ENCODE measurements at places on chromosomes 5 and 9.

DNA sequence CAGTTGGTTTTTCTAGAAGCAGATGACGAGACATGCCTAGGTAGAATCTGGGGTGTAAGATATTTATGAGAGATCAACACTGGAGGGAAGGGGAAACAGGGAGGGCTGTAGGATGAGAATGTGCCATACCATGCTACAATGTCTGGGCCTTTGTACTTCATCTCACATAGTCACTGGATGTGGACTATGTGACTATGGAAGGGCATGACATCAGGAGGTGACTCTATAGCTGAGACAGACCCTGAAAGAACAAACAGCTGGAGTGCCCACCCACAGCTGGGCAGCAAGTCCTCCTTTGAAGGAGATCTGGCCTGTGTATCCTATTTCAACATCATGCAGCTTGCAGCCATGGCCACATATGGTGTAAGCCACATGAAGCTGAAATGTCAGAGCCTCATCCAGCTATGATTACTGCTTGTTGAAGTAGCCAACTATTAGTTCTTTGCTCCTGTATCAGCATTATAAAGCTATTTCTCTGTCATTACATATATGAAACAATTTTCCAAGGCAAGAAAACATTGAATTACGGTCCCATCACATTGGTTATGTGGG lies 46.2 kb upstream of the KIF2A start:
- DNase-seq: no peak

GRCh38 chr5:62083661-62084060 lies 222.3 kb upstream of the KIF2A start:
- no peak for DNase-seq

DNA sequence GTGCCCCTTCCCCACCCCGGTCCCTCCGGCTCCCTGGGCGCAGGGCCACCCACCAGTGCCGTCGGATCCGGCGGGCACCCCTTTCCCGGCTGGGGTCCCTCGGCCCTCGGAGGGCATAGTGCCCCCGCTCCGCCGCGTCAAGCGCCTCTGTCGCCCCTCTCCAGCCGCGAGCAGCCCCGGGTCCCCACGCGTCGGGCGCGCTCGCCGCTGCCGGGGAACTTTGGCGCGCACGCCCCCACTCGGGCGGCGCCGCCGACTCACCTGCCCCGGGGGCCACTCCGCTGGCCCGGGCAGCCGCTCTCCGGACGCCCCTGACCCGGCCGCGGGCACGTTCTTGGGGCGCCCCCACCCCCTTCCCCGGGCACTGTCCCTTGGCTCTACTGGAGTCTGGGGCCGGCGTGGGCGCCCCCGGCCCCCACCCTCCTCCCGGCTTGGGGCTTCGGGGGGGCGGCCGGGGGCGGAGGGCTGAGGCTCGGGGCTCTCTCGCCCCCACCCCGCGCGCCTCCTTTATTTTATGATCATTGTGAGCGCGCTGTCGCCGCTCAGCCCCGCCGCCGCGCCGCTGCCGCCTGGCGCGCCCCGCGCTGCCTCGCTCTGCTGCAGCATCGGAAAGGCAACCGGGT lies 1.1 kb upstream of the FAM78A start:
- DNase-seq: no peak

DNA sequence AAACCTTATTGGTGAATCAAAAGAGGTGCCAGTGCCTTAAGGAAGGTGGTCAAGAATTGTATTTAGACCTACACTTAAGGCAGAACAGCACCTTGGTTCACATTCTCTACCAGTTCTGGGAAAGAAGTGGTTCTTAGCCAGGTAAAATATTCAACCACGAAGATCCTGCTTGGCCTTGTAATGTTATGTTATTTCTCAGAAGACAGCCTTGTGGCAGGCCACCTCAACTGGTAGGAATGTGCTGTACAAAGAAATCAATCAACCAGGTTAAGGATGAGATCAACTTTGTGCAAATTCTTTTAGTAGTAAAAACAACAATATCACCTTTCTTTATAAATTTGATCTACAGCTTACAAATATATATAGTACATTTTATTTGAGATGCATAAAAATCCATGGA lies 246.8 kb downstream of the ARRDC3 start:
- no peak for DNase-seq

DNA sequence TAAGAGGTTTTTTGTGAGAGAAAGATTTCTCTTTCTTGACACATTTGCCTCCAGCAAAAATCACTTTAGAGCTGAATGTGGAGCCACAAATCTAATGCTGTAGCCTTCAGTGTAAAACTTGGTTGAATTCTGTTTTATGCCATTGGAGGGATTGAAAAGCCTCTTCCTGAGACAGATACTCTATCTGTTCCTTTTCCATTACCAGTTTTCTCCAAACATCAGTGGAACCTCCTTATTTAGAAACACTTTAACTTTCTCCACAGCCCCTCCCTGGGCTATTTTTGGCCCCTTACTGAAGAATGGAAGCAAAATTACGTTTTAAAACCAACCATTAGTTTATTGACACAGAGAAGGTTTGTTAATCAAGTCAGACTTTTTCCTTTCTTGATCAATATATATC lies 155.3 kb downstream of the PJA2 start:
- DNase-seq: no peak

GRCh38 chr5:152689250-152689711 lies 284.2 kb upstream of the NMUR2 start:
- no peak for DNase-seq

GRCh38 chr9:20373263-20373662 lies 249.0 kb downstream of the MLLT3 start:
- DNase-seq: no peak

DNA sequence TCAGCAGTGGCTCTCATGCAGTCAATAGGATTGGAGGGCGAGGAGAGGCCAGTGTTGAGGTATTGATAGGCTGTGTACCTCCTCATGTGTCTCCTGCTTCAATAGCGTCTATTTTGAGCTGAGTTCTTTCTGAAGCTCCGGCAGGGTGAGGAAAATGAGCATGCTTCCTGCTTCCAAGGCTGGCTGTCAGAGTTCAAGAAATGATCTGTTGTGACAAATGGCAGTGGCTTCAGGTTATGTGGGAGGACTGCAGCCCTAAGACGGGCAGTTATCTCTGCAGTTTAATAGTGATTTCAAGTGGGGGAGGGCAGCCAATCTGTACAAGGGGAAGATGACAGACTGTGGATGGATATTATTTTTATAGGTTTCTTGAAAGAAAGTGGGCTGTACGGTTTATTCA lies 54.0 kb upstream of the CXCL14 start:
- DNase-seq: no peak

- no peak for DNase-seq
These were observed 160.2 kb downstream of the MED10 start for GRCh38 chr5:6218116-6218515.

GRCh38 chr9:304519-305185 lies 90.0 kb downstream of the DOCK8 start:
- no peak for DNase-seq

DNA sequence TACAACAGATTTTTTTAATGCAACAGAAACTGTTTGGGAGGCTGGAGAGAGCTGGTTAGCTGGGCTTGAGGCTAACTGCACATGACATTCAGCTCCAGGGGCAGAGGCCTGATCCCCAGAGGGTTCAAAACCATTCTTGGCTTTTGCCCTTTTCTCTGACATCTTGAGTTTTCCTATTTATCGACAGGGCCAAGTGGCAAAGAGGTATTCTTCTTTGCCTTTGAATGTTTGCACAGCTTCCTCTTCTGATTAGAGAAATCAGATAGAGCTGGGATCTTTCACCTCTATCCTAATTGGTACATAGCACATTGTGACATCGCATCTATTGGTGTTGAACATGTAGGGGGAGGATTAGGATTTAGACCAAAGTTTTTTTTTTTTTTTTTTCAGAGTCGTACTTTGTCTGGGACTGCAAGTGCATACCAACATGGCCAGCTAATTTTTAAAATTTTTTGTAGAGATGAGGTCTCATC lies 143.7 kb downstream of the ACTBL2 start:
- no peak for DNase-seq

DNA sequence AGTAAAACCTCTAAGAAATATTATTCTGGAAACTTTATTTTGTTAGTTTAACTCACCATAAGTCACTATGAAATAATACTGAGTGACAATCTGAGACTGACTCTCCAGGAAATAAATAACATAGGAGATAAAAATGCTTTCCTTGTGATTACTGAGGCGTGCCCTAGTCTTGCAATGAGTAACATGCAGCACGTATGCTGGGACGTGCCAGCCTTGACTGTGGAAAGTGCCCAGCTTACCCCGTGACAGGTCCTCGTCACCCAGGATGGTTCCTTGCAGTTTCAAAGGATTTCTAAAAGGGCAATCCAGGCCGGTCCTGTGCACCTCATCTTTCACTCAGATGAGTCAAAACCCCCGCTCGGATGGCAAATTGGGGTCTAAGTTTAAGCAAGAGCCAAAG lies 720.8 kb upstream of the ADAMTS16 start:
- no peak for DNase-seq

DNA sequence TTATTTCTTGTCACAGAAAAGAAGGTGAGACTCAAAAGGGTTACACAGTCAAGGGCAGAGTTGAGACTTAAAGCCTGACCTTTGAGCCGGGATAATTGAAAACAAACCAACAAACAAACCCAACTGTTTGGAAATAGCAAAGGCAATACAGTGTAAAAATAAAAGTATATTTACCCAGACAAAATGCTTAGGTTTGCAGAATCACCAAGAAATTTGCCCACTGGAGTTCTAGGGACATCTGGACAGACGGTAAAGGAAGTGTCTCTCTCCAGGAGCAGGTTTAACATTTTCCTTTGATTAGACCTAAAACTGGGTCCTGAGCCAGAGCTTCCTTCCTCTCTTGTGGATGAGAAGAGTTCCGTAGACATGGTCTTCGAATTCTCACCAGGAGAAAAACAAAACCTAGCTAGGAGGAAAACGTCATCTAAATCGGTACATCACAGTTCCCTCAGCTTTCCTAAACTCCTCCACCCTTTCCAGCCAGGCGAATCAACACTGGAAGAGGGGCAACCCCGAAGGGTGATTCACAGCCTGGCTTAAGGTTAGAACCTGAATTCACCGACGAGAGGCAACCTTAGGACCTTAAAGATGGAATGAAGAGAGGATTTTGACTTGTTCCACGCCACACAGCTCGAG lies 673 bp downstream of the CDC25C start:
- no peak for DNase-seq
